ENCODE measurements at places on chromosomes 16 and 17. TPM values are rescaled to one million over a fixed set of nuclear protein-coding genes. Genes with fewer than 3 reads are reported as not detected.
A peak's percentile ranks its signal among the peaks of the same experiment; 100 is the strongest.

CDYL2 gene
- 36.8 TPM for total RNA-seq

SULT1A2 gene
- 0.32 TPM for total RNA-seq

DRC7 gene
- not detected for total RNA-seq

GPR142 gene
- not detected for total RNA-seq

MILR1 gene
- total RNA-seq = 0.46 TPM

LCAT gene
- 22.0 TPM for total RNA-seq

- DNase-seq = no peak
Observed at GRCh38 chr16:15897121-15897780, 8.8 kb upstream of the CEP20 start.

GRCh38 chr16:25006504-25007056, 8.6 kb downstream of the ARHGAP17 start:
- no peak for DNase-seq

DNA sequence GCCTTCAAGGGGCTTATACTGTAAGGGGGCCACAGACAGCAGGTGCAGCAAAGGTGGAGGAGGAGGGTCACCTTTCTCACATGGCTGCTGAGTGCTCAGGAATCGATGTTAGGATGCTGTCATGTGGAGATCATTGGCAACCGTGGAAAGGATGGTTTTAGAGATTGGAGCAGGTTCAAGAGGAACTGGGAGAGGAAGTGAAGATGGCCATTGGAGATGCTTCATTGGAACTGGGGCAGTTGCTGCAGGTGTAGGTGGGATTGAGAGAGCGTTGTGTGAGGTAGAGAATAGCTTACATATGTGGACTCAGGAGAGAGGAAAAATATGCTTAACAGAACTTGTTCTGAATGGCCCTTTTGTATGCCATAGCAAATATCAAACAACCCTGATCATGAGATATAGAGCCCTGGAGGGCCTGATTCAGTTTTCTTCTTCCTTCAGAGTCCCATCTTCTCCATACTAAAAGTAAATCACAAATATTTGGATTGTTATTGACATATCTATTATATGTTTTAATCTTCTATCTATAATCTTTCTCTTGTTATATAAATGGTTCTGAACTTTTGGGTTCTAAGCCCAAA, 40.8 kb downstream of the LDHD start:
- DNase-seq = no peak

DNA sequence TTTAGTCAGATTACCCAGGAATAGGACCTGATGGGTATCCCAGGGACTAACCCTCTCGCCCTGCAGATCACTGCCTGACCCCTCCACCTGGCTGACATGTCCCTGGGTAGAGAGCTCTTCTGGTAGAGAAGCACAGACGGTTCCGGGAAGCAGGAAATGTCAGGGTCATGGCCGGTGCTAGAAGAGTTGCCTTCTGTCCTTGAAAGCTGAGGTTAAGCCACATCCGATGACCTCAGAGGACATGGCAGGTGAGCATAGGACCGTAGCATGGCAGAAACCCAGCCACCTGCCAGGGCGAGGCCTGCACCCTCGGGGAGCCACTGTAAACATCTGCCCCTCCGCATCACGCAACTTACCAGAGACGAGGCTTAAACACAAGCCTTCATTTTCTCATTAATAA, 483.7 kb downstream of the SOX9 start:
- DNase-seq = no peak

DNA sequence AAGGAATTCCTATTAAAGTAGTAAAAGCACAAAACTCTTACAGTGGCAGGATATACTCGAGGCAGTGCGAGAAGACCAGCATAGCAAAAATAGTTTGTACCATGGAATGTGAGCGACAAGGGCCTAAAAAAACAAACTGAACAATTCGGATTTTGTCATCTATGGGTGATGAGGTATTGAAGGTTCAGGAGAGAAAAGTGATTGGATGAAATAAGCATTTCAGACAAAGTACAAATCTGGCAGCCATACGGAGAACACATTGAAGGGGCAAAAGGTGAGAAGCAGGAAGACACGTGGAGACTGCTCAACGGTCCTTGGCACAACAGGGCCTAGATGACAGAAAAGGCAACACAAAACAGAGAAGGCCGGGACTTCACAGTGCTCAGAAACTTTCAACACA, 22.5 kb downstream of the MYH10 start:
- no peak for DNase-seq

- DNase-seq = peak; percentile 70
Observed at GRCh38 chr16:11076259-11077018, 132.1 kb downstream of the CLEC16A start.

DNA sequence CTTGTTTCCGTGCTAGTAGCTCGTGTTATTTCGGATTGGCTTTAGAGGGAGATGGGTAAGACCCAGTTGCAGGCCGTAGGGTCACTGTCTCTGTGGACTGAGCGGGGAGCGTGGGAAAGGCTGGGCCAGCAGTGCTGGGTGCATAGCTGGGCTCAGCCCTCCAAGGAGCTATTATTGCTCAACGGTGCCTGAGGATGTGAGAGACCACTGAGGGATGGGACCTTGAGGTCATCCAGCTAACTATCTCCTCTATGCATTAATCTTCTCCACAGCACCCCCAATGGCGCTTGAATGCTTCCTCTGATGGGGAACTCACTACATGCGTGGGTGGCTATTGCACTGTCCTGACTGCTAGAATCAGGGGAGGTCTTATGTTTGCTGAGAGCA, 126.1 kb upstream of the FOXF1 start:
- no peak for DNase-seq

- DNase-seq = no peak
Observed at GRCh38 chr16:74888888-74889287, 96.0 kb downstream of the WDR59 start.

- DNase-seq = no peak
Observed at GRCh38 chr16:1137604-1138003, 15.3 kb upstream of the CACNA1H start.

DNA sequence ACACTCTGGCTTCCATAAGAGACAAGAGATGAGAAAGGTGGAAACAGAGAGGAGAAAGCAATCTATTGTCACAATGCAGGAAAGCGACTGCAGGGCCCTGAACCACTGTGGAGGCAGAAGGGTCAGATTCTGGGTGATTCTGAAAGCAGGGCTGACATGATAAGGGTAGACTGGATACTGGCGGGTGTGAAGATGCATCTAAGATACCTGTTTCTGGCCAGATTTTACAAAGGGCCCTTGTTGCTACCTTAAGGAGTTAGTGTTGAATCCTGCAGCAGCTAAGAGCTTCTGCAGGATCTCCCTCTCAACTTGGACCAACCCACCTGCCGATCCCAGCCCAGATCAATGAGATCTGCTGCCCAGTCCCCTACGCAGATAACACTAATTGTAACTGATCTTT, 6.1 kb upstream of the MEFV start:
- no peak for DNase-seq

- DNase-seq = no peak
Observed at GRCh38 chr17:80997424-80998117, 5.9 kb downstream of the CHMP6 start.

DNA sequence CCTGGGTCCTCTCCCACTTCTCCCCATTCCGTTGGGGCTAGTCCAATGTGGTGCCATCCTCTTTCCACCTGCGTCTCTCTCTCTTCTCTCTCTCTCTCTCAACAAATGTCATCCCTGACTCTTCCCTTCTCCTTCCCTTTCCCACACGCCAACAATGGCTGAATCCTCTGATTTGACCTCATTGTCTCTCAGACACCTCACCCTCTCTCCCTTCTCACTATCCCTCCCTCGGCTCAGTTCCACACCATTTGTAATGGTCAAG, 628 bp upstream of the ZNF18 start:
- no peak for DNase-seq

DNA sequence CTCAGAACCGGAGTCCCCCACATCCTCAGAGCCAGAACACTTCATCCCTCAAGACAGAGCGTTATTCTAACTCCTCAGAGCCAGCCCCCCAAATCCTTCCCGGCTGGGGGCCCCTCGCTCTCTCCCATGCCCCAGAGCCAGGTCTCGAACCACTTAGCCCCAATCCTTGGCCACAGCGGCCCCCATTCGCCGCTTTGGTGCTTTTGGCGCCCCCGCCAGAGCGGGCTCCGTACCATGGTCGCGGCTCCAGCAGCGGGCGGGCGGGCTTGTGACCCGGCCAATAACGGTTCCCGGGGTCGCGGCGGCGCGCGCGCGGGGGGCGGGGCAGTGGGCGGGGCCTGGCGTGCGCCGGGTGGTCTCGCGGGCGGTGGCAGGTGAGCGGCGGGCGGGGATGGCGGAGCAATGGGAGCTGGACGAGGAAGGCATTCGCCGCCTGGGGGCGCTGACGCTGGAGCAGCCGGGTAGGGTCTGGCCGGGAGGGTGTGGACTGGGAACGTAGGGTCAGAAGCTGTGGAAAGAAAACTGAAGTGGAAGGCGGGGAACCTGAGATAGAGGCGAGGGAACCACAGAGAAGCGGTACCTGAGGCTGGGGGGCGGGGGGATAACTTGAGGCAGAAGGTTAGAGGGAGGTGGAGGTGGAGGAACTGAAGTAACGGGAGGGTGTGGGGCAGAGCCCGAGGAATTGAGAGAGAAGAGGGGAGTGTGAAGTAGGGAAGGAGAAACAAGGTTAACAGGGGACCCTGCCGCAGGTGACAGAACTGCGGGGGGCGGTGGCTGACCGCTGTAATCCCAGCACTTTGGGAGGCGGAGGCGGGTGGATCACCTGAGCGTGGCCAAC, at the start of the genes KCTD19 and LRRC36:
Gene KCTD19 (minus strand): TSS at position 270 of the 838 bp plus-strand sequence. CDS start 34 bp downstream, at position 236.
Gene LRRC36 (plus strand): TSS at position 344 of the 838 bp plus-strand sequence. CDS start 48 bp downstream, at position 392.
- DNase-seq = peak; percentile 40

GRCh38 chr16:4009177-4009576, 107.1 kb downstream of the ADCY9 start:
- no peak for DNase-seq

DNA sequence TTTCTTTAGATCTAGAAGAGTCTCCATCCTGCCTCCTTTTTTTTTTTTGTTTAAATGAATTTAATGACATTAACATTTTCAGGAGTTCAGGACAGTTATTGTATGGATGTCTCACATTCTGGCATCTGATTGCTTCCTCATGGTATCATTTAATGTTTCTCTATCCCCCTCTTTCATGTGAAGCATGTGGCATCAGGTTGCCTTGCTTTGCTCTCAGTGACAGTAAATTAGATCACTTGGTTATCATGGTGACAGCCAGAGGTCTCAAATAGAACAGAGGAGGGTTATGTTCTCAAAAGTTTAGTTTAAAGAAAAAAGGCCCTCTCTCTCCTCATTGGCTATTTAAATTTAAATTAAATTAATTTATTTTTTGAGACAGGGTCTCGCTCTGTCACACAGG, 74.1 kb downstream of the WWP2 start:
- no peak for DNase-seq

DNA sequence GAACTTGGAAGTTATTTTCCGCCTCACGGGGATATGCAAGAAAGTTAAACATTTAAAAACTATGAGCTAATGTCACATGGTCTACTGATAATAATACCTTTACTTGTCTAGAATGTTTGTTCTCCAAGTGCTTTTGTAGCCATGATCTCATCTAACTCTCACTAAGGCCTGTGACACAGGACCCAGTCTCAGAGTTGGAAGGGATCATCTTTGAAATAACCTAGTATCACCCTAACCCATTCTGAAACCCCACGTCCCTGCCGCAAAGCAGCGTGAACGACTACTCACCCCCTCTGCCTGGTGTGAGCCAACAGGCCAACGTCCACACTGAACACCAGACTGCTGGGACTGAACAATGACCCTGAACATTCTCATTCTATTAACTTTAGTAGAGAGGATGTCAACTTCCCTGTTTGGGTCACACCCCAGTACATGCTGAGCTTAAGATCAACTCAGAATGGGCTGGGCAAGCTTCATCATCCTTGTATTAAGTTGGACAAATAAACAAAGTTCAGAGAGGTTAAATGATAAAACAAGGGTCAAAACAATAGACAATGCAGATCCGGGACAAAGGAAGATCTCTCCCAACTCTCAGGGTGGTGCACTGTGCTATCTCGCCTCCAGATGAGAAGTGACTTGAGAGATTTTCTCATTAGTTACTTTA, 54.8 kb upstream of the BCAR1 start:
- DNase-seq = no peak

DNA sequence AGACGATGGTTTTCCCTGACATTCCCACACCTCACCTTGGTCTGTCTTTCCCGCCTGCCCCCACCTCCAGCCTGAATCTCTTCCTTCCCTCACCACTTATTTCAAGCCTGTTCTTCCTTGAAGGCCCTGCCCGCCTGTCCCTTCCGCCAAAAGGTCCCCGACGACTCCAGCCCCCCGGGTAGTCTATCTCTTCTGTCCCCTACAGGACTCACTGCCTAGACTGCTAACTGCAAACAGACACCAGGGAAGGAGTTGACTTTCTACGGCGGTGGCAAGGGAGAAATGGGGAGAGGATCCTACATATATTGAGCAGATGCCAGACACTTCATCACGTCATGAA, 53.7 kb downstream of the NT5M start:
- no peak for DNase-seq

GRCh38 chr16:85377388-85378144, 235.6 kb upstream of the GSE1 start:
- no peak for DNase-seq

- no peak for DNase-seq
Observed at GRCh38 chr17:37691807-37692206, 48.6 kb upstream of the DDX52 start.

DNA sequence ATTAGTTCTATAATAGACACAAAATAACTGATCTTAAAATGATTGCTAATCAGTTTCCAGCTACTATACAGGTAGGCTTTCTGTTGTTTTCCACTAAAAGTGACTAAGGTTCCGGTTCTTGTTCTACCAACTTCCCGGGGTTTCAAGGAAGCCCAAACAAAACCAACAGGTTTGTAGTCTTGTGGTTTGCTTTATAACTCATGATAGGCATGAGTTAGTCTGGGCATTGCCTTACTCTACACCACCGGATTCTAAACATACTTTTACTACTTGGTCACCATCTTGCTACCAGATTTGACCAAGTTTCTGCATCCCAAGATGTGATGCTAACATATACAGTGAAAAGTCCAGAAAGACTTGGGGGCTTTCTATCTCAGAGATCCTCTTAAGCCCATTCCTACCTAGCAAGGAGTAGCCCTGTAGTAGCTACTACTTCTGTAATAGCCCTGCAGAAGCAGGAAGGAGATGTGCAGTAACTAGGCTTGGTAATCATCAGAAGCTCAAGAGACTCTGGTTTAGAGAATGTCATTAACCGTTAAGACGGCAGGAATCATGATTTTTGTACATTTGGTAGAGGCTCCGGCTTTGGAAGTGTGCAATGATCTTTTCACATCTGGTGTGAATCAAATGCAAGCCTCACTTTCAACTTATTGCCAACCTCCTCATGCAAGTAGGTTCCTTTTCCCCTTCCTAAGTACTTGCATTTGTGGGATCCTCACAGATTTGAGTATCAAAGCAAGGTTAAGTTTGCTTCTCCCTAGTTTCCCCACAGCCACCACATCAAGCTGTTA, 1.6 kb downstream of the FAM117A start:
- no peak for DNase-seq

Measured in activated T-helper 2 cell treated with anti-CD3 and anti-CD28 coated beads, Interferon-gamma antibody, Interleukin-2, Interleukin-4, amounts not matched to agents 10 μg/mL and 5 μg/mL and 100 μg/mL, durations not matched to agents 14 hours and 24 hours and 36 hours (primary cell).